ENCODE measurements at places on chromosomes 7 and 10. TPM values are rescaled to one million over a fixed set of nuclear protein-coding genes. Genes with fewer than 3 reads are reported as not detected.

GRCh38 chr10:126288547-126289493, 99.5 kb downstream of the ADAM12 start:
- DNase-seq = no peak

DNA sequence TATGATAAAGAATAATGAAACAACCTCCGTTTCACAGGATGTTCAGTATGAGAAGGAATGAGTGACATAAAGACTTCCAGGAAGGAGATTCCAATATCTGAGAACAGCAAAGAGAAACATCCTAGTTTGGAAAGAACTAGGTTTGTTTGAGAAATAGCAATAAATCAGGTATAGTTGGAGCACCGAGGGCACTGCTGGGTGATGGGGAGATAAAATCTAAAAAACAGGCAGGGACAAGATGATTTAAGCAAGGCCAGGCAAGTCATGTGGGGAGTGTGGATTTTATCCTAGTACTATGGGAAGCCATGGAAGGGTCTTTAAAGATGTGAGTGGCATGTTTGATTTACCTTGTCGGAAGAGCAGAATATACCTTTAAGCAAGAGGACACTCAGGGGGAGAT, 169.7 kb downstream of the SPAG6 start:
- DNase-seq = no peak

DNA sequence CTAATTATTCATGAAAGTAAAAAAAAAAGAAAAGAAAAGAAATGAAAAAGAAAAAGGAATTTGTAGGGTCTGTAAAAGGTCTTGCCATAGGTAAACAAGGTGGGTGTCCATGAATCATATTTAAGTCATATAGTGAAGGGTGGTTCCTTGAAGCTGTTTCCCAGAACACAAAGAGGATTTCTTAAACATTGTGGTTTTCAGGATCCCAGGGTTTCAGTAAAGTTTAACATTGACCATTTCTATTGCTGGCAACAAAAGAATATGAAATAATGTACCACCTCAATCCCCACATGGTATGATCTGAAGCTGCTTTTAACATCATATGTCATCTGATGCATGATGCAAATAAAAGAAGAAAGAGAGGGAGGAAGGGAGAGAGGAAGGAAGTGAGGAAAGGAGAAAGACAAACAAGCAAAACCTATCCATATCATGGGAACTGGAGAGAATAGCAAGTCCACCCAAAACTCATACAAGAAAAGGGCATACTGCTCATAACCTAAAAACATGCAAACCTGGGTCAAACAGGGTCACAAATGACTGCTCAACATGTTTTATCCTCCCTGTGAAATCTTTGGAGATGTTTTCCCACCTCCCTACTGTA, 663.5 kb downstream of the SORCS1 start:
- no peak for DNase-seq

The THNSL1 gene
- polyA plus RNA-seq = 17.4 TPM
